Fibroblast of lung (primary cell): ENCODE measurements at places on chromosomes 6 and 20. TPM values are rescaled to one million over a fixed set of nuclear protein-coding genes. Genes with fewer than 3 reads are reported as not detected.

SYCP2 gene
- 0.51 and 1.2 TPM in 2 replicates for total RNA-seq

DAAM2 gene
- total RNA-seq: 25.9 and 41.5 TPM in 2 replicates

GNL1 gene
- 50.1 and 67.0 TPM in 2 replicates for total RNA-seq

BTN1A1 gene
- total RNA-seq: not detected in 2 replicates

DNAJC5 gene
- 35.7 and 48.9 TPM in 2 replicates for total RNA-seq

DNA sequence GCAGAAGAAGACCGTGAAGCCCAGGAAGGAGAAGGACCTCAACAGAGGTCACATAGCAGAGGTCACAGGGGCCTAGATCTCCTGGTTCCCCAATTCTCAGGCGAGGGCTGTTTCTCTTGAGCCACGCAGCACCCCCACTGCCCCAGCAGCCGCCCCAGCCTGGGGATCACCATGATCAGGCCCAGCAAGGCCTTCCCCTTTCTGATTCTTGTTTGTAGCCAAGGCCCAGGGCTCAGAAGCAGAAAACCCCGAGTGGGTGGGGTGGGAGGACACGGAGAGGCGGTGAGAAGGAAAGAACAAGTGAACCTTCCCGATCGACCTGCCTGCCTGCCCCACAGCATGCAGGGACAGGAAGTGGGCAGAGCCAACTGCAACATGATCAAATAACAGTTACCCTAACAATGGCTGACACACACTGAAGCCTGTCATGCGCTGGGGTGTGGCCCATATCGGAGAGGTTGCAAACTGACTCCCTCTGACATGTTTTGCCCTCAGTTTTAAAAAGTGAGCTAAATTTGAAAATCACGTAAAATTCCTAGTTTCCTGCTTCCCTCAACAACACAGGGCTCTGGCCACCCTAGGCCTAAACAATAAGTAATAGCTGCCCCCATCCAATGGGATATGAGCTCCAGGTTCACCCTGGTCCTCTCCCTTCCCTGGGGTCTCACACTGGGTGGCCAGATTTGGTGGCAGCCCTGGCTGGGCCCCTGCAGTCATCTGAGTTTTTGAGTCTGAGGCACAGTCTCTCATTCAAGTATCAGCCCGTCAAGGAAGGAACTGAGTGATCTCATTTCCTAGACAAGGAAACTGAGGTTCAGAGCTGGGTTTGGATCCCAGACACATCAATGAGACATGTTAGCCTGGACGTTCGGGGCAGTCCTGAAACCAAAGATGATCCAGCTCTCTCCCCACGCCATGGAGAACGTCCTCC, 6.5 kb downstream of the PEDS1 start:
- peak; percentile 34 for DNase-seq

DNA sequence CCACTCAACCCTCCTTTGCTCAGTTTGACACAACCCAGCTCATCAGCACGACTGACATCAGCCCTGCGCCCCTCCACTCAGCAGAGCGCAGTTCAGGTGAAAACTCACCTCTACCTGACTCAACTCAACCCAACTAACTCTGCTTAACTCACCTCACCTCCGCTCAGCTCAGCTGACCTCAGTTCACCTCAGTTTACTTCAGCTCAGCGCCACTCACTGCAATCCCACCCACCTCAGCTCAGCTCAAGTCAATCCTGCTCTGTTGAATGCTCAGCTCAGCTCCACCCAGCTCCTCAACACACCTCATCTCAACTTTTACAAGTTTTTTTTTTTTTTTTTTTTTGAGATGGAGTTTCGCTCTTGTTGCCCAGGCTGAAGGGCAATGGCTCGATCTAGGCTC, 39.6 kb downstream of the CEBPB start:
- no peak for DNase-seq

GRCh38 chr6:75563032-75563431, 38.6 kb upstream of the SENP6 start:
- DNase-seq: peak; percentile 18

GRCh38 chr6:148629181-148629580, 117.6 kb upstream of the UST start:
- peak; percentile 26 for DNase-seq

DNA sequence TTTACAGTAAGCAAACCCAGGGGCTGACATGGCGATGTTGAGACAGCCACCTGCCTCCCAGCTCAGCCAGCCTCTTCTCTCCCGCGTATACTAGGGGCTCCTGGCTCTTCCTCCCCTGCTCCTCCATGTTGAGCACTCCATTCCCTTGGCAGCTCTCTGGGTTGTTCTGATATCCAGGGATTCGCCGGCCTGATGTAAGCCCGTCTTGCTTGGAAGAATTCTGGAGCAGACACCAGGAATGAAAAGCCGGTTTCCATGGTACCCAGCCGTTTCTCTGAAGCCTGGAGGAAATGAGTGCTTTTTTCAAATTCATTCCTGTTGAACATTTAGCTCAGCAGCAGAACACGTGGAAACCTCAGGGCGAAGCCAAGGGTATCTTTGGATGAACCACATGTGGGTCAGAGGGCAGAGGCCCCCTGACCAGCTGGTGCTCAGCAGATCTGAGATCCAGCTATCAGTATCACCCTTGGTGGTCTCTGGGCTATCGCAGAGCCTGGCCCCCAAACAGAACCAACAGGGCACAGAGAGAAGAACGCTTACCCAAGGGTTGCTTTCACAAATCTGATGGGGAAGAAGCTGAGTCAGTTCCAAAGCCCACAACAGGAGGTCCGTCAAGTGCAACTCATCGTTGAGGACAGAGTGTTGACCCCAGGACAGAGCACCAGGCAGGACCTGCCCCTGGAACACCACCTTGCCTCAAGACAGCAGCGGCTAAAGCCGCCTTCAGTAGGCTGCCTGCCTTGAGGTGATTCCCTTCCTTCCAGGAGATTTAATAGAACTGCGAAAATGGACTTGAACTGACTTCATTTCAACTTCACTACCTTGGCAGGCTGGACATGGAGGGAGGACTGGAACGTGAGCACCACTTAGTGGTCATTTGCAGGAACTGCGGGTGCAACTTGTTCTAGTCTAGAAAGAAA, 96.1 kb upstream of the RIN2 start:
- peak; percentile 81 for DNase-seq

GRCh38 chr20:47531458-47531857, 29.8 kb downstream of the NCOA3 start:
- no peak for DNase-seq

- no peak for DNase-seq
Observed at GRCh38 chr20:36102809-36103596, 51.5 kb upstream of the EPB41L1 start.

- peak; percentile 98 for DNase-seq
Observed at GRCh38 chr6:28985462-28986164, 19.5 kb downstream of the ZNF311 start.

DNA sequence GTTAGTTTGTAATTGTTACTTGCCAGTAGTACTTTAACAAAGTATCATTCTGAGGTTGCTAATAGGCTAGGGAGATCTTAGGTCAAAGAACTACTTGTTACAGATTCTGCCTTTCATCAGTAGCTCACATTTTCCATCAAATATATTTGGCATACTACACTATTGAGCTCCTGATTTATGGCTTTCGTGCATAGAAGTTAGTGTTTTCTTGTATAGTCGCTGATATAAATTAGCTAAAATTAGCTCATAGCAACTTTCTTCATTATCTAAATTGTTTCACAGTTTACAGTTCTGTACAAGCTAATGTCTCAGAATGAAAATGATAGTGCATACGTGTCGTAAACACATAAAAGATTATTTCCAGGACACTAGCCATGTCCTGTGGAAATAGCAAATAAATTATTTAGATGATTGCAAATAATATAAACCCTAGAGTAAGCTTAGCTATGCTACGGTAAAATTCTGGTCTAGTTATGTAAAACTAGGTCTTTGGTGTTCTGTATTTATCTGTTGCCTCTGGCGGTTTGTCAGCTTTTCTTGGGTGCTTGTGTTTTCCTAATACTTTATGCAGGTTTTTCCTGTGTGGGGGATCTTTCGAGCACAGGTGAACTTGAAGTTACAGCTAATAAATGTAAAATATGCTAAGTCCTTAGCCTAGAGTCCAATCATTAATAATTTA, 15.1 kb downstream of the PDE7B start:
- no peak for DNase-seq

- no peak for DNase-seq
Observed at GRCh38 chr6:114008331-114008730, 37.4 kb upstream of the HDAC2 start.

GRCh38 chr6:127115084-127115655, 3.3 kb upstream of the RSPO3 start:
- no peak for DNase-seq

GRCh38 chr6:150176659-150177058, 33.8 kb downstream of the PPP1R14C start:
- no peak for DNase-seq
